GM18507 (cell line): ENCODE measurements at places on chromosomes 2 and 18.

- no peak for DNase-seq
These were observed 28.0 kb downstream of the RFX8 start for GRCh38 chr2:101446869-101447268.

GRCh38 chr2:48066000-48066399 lies 159.7 kb upstream of the FBXO11 start:
- no peak for DNase-seq

DNA sequence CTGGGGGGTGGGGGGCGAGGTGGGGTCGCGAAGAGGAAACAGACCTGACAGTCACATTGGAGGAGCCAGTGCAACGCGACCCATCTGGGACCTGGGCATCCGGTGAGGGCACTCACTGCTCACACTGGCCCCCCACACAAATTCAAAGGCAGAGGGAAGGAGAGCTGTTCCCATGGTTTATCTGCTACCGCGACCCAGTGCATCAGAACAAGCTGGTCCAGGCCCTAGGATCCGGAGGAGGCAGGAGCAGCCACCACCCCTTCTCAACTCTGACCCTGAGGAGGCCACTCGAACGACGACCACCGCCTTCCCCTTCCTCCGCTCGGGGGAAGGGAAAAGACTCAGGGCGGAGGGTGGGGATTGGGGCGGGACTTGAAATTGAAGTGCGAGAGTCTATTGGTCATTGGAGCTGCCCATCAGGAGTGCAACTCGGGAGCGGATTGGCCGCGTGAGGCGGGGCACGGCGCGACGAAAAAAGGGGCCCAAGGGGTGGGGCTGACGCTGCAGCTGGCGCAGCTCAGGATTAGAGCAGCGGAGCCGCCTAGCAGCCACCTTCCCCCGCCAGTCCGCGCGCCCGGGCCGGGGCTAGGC lies at the start of gene CDK5R2:
Gene CDK5R2, plus strand, starts transcription at position 526 of the 591 bp plus-strand sequence. CDS start 155 bp downstream, outside the sequence.
- DNase-seq, result peak; percentile 96

- no peak for DNase-seq
These were observed 26.1 kb downstream of the GAD1 start for GRCh38 chr2:170842785-170843184.

DNA sequence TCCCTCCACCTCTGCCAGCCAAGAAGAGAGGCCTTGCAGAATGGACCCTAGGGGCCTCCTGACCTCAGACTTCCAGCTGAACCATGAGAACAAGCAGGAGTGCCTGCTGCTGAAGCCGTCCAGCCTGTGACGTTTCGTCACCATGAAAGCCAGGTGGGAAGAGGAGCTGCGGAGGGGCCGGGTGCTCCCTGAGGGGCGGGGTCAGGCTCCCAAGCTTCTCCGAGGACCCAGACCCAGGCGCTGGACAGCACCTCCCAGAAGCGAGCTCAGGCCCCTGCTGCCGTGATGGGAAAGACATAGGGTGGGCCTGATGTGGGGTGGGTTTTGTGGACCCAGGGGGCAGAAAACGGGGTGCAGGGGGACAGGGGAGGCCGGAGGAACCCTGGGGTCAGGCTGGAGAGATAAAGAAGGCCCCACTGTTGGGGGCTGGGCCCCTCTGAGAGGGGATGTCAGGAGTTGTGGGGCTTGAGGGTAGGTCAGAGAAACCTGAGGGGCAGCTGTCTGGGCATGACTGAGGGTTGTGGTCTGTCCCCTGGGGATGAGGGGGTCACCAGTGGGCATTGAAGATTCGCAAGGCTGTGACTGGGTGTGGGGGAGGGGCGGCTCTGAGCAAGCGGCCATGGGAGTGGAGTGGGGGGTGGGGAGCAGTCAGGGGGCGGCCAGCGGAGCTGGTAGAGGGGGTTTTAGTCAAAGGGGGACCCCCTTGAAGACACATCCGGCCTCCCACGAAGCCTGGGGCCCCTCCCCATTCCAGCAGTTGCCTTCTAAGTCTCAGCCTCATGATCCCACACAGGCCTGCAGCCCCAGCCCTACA lies 73.4 kb upstream of the ODC1 start:
- no peak for DNase-seq

GRCh38 chr2:189952536-189953109 lies 109.9 kb downstream of the MSTN start:
- no peak for DNase-seq

- DNase-seq, result no peak
These were observed 464.6 kb upstream of the SPHKAP start for GRCh38 chr2:228646061-228646460.

DNA sequence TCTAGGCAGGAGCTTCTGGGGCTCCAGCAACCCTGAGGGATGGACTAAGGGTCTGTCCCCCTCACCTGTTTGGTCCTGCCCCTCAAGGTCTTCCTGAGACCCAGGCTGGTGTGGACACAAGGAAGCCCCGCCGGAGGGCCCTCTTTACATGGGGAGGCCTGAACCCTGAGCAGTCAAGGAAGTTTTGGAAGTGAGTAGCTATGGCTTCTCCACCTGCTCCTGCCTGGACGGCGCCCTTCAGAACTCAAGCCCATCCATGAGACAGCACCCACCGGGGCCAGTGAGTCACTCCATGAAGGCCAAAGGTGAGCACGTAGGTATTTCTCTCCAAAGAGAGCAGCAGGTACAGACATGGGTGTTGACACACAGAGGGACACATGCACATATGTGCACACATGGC lies 98.2 kb upstream of the CTDP1 start:
- no peak for DNase-seq

DNA sequence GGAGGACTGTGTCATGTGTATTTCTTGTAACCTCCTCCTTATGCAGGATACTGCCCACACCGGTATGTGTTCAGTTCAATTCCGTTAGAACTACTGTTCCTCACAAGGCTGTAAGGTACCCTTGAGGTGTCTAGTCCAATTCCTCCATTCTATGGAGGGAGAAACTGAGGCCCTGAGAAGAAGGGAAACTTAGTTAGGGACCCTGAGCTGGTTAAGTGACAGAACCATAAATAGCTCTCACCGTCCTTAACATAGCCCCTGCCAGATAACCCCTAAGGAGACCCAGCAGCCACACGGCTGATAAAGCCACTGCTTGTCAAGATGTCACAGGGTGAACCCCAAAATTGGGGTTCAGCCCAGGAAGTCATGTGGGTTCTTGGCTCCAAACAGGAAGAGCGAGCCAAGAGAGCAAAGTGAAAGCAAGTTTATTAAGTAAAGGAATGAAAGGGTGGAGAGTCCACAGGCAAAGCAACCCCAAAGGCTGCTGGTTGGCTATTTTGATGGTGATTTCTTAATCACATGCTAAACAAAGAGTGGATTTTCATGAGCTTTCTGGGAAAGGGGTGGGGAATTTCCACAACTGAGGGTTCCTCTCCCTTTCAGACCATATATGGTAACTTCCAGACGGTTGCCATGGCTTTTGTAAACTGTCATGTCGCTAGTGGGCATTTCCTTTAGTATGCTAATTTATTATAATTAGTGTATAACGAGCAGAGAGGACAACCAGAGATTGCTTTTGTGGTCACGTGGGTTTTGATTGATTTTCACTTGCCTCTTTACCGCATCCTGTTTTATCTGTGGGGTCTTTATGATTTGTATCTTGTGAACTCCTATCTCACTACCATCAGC lies 83.4 kb upstream of the RTN4 start:
- peak; percentile 32 for DNase-seq

DNA sequence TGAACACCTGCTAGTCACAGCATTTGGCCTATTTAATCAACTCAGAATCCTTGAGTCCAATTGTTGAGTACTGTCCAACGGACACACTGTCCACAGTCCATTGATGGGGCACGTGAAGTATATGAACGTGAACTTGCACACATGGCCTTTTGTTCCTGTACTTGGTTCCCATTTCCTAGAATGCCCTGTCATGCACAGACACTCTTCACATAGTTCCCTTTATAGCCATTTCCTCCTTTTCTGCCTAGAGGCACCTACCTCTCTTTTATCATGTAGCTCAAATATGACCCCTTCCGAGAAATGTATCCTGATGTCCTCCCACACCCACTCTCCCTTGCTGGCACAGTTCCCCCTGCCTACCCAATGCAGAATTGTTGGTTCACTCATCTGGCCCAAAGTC lies 8.7 kb upstream of the CRYGA start:
- DNase-seq, result no peak

GRCh38 chr2:44342854-44343253 lies 18.4 kb downstream of the PREPL start:
- DNase-seq, result no peak

DNA sequence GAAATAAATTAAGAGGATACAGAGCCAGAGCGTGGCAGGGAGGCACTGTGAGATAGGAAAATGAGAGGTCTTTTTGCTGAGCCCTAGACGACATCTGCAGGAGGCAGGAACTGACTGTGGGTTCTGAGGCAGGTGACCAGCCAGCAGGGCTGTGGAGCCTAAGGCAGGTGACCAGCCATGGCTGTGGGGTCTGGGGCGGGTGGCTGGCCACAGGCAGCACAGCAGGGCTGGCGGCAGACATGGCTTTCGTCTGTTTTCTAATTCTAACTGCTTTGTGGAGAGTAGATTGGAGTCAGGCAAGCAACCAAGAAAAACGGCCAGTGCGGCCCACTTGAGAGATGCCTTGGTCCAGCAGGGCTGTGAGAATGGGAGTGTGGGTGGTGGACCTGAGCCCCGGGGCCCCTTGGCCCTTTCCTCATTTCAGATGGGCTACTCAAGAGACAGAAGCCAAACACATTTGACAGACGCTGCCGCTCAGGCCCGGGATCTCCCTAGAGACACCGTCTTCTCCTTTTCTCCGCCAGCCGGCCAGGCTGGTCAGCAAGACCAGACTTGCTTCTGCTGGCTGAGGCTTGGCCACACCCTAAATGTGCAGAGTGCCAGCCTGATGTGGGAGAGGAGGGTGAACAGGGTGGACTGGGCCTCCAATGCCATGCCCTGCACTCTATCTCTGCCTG lies 19.7 kb upstream of the GNAL start:
- DNase-seq, result no peak

DNA sequence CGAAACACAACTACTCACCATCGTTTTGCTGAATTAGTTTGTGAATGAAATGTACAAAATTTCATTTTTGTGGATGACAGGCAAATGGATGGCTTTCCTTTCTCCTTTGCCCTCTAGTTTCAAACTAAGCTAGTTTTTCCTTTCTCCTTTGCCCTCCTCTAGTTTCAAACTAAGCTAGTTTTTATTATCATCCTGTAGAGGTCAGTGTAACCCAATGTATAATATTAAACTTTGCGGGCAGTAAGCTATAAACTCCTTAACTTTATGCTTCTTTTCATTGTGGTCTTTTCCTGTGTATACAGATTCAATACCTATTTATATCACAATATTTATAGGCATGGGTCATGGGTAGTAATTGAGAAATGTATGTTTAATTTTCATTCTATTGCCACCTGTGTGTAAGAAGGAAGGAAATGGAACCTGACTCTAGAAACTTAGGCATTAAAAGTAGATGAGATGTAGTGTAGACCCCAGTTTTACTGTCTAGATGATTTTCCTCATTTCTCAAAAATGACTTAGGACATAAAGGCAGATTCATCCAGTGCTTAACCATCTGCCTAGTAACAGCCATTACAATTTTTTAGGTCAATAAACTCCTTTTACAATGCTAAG lies 58.1 kb downstream of the MAP3K19 start:
- DNase-seq, result no peak

DNA sequence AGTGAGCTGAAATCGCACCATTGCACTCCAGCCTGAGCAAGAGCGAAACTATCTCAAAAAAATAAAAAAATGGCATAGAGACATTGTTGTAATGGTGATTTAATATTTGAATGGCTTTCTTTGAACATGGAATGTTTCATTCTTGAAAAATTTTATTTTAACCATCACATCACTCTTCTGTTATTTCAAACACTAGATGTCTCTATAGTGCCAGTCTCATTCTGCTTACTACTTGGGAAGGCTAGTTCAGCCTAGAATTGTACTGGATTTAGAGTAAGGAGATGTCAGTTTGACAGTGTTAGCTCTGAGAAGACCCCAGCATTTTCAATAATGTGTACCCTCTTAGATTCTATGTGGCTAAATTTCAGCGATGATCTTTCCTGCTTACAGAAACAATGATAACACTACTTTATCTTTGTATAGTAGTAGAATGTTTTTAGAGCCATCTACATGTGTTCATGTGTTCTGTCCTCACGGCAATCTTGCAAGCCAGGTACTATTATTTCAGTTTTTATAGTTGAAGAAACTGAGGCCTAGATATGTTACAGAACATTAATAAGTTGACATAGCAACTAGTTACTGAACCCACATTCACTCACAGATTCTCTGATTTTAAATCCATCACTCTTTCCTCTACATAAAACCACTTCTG lies 142.9 kb upstream of the ZSWIM2 start:
- DNase-seq, result no peak

DNA sequence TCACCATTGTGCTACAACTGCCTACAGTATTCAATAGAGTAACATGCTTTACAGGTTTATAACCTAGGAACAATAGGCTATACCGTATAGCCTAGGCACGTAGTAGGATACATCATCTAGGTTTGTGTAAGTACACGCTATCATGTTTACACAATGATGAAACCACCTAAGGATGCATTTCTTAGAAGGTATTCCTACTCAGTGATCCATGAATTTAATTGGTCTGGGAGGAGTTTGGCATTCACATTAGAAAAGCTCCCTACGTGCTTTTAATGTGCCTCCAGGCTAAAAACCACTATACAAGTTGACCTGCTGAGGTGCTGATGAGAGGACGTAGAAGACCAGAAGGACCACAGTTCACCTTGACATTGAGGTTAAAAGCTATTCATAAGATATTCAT lies 154.5 kb upstream of the LRRTM1 start:
- DNase-seq, result no peak

DNA sequence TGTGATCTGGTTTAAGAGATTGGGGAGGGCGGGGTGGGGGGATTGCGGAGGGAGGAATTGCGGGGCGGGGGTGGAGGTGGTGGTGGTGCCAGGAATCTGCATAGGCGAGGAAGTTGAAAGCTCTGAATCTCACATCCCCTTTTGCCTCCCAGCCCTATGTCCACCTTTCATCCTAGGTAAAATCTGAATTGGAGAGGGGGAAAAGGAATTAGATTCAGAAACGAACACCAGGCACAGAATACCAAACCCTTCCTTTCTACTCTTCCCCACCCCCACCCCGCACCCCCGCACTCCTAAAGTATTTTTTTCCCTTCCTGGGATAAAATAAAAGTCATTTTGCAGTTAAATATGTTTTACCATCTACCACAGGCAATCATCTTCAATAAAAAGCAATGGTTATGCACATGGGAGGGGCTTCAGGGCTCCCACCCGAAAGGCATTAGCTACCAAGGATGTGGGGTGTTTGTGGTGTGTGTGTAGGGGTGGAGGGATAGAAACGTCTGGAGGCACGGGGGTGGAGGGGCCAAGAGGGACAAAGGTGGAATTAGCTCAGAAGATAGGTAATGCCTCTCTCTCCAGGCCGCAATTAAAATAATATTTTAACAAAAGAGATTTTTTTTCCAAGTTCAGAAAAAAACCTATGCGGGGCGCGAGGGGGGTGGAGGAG lies 1.8 kb downstream of the IGFBP5 start:
- DNase-seq, result no peak

GRCh38 chr2:145841973-145842372 lies 1322.1 kb upstream of the ZEB2 start:
- no peak for DNase-seq

- DNase-seq, result no peak
These were observed 395.5 kb upstream of the HNRNPA3 start for GRCh38 chr2:176817061-176817565.

DNA sequence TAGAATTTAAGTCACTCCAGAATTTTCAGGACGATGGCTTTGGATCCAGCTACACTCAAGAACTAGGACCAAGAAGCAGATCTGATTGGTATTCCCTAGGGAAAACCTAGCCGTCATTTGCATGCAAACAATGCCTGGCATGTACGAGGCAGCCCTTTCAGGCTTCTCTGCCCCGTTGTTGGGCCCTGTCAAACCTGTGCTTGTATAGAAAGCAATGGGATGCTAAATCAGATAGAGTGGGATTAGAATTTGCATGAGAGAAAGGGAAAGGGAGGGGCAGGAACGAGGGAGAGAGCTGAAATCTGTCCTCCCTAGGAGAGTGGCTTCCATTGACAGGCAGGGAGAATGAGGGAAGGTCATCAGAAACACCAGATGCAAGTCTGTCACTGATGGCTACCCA lies 28.6 kb downstream of the ARID5A start:
- no peak for DNase-seq
